ENCODE measurements at places on chromosomes 6 and 20.

DNA sequence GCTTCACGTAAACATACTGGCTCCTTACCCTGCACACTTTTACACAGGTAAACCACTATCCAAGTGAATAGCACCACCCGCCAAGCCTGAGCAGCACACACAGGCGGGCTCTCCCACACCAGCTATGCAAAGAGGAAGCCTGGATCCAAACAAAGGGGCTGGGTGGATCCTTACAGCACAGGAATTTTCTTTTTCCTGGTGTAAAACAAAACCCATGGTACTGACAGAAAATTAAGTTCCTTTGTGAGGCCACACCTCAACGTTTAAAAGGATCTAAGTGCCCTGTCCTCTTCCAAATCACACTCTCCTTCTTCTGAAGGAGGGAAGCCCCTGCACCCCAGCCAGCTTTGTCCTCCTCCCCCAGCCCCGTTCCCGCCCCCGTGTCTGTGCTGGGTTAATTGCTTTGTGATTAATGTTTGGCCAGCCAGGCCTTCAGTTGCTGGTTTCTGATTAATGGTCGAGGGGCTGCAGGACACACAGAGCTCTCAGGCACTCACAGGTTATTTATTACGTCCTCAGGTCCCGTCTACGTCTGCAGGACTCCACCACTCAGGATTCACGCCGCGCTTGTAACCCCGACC, 6.1 kb downstream of the DACT2 start:
- no peak for DNase-seq

- no peak for DNase-seq
Observed at GRCh38 chr6:56752009-56752408, 109.3 kb upstream of the DST start.

GRCh38 chr6:114816678-114817077, 473.9 kb upstream of the HS3ST5 start:
- DNase-seq = no peak

DNA sequence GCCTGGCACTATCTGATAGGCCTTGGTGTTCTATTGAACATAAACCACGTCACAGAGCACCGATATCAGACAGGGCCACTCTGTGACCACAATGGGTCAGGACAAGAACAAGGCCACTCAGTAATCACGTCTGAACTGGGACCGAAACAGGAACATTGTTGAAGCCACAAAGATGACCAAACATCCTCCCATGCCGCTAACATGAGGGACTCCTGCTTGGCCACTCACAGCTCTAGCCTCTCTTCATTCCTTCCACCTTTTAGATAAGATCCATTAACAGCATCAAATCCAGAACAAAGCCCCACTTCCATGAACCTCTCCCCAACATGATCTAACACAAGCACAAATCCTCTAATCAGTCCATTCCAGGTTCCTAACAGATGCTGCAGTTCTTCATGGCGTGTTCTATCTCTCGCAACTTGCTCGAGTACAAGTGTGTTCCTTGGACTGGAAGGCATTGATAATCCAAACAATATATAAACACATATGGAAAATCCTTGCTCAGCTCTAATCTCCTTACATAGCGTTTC, 7.4 kb downstream of the SIRT5 start:
- DNase-seq = no peak

DNA sequence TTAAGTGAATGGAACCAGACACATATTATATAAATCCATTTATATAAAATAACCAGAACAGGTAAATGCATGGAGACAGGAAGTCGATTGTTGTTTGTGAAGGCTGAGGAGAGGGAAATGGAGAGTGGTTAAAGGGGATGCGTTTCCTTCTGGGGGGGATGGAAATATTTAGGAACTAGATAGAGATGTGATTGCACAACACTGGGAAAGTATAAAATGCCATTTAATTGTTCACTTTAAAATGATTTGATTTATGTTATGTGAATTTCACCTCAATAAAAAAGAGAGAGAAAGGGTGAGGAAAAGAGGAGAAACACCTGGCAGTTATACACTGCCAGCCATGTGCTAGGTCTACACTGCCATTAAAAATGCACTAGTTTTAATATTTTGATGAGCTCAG, 312.6 kb downstream of the CD83 start:
- DNase-seq = no peak

DNA sequence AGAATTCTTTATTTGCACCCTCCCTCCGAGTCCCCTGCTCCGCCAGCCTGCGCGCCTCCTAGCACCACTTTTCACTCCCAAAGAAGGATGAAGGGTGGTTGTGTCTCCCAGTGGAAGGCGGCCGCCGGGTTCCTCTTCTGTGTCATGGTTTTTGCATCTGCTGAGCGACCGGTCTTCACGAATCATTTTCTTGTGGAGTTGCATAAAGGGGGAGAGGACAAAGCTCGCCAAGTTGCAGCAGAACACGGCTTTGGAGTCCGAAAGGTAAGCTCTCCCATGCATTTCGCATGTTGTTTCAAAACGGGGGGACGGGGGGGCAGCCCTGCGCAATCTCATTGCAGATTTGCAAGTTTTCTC, 357 bp downstream of the PCSK2 start:
- no peak for DNase-seq
